Stimulated activated memory B cell treated with anti-CD40 and anti-IgM and Interleukin-4, amounts not matched to agents 10 μg/mL and 1 μg/mL and 100 μg/mL, for 72 hours (primary cell): ENCODE measurements at places on chromosomes 4 and X.

DNA sequence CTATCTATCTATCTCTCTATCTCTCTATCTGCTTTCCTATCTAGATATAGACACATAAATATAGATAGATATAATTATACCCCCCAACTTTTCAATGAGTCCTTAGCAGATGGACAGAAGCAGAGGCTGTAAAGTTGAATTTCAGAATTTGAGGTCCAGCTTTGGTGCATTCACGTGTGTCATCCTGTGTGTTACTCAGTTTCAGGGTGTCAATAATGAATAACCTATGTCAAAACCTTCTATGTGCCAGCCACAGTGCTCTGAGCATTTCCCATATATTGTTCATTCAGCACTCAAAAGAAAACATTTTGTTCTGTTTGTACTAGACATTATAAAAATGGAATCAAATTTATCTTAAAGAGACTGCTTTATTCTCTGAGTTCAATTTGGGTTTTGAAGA is 310.0 kb downstream of the ARHGAP24 start:
- peak overlapping the region; percentile 73 for H3K27ac ChIP-seq
- ATAC-seq, result no peak
- H3K4me3 ChIP-seq, result no peak overlapping the region
- no peaks in the 10 kb centered on the region for H3K27me3 ChIP-seq

DNA sequence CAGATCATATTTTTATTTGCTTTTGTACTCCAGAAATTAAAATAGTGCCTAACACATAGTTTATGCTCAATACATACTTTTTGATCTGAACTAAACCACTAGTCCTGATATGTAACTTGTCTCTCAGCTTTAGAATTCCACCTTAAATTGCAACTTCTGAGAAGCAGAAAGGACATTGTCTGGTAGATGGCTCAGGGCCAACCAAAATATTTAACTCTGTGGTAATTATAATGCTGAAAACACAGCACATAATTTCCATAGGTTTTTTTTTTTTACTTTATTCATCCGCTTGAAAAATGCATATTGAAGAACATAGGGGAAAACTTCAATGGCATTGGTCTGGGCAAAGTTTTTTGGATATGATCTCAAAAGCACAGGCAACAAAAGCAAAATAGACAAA is 59.3 kb downstream of the AREG start:
- H3K36me3 ChIP-seq, result no peaks in the 10 kb centered on the region
- peaks cover 12% of the 10 kb centered on the region for H3K4me1 ChIP-seq

DNA sequence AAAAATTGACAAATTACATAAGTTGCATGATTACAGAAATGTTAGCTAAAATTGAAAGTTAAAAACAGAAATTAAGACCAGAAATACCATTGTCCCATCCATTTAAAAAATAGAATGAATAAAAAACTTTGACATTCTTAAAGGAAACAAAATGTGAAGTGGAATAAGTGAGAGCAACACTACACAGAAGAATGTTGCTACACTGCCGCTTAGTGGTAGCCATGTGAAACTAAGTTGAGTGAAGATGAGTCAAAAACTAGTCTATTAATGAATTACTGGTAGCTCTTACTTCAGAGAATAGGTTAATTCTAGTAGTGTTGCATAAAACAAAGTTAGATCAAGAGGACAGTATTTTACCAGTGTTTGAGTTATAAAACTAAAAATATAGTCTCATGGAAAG is 571.0 kb upstream of the KLHL4 start:
- no peak overlapping the region for H3K4me3 ChIP-seq
- no peaks in the 10 kb centered on the region for H3K4me1 ChIP-seq
- no peaks in the 10 kb centered on the region for H3K36me3 ChIP-seq

- peaks cover 5% of the 10 kb centered on the region for H3K4me1 ChIP-seq
- no peak for ATAC-seq
- no peak overlapping the region for H3K27ac ChIP-seq
- no peaks in the 10 kb centered on the region for H3K36me3 ChIP-seq
- peaks cover 10% of the 10 kb centered on the region for H3K27me3 ChIP-seq
- H3K4me3 ChIP-seq, result no peak overlapping the region
These were observed 103.4 kb downstream of the MFAP3L start for GRCh38 chr4:169922632-169923276.

- peaks cover 12% of the 10 kb centered on the region for H3K36me3 ChIP-seq
- H3K4me3 ChIP-seq, result no peak overlapping the region
- ATAC-seq, result no peak
These were observed 12.2 kb downstream of the SRD5A3 start for GRCh38 chr4:55358246-55358645.

GRCh38 chr4:10207116-10207515 is 90.5 kb upstream of the WDR1 start:
- H3K27me3 ChIP-seq, result peaks cover 12% of the 10 kb centered on the region
- no peaks in the 10 kb centered on the region for H3K4me1 ChIP-seq
- no peak overlapping the region for H3K4me3 ChIP-seq
- H3K27ac ChIP-seq, result no peak overlapping the region

- no peak overlapping the region for H3K4me3 ChIP-seq
- no peaks in the 10 kb centered on the region for H3K27me3 ChIP-seq
- H3K36me3 ChIP-seq, result no peaks in the 10 kb centered on the region
These were observed 38.1 kb downstream of the PNPLA4 start for GRCh38 chrX:7889135-7889534.

DNA sequence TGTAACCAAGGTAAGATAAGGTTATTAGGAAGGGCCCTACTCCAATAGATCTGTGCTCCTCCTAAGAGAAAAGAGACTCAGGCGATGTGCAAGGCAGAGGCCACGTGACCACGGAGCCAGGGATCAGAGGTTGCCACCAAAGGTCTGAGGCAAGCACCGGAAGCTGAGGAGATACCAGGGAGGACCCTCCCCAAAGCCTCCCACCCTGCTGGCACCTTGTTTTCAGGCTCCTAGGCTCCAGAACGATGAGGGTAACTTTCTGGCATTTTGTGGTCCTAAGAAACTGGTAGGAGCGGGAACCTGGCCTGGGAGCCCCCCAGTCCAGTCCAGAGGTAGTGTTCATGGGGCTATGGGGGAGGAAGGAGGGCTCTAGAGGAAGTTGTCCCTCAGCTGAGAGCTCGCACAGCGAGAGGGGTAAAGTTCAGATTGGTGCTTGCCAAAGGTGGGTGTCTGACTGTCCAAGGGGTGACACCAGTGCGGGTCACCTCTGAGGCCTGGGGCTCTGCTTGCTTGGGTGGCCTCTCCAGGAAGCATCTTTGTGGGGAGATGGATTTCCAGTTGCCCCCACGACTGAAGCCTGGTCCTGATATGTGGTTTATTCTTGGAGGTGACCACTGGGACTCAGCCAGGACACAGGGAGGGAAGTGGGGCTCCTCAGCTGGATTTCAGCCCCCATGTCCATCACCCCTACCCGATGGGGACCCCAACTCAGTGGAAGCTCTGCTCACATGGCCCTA is 7.5 kb upstream of the LETM1 start:
- no peak overlapping the region for H3K27ac ChIP-seq
- no peak overlapping the region for H3K4me3 ChIP-seq
- H3K27me3 ChIP-seq, result peaks cover 20% of the 10 kb centered on the region
- H3K36me3 ChIP-seq, result no peaks in the 10 kb centered on the region
- no peak for ATAC-seq

- peaks cover 61% of the 10 kb centered on the region for H3K36me3 ChIP-seq
- H3K27ac ChIP-seq, result peak overlapping the region; percentile 83
- ATAC-seq, result peak; percentile 87
- H3K27me3 ChIP-seq, result no peaks in the 10 kb centered on the region
- peaks cover 54% of the 10 kb centered on the region for H3K4me1 ChIP-seq
These were observed 19.7 kb downstream of the MAEA start for GRCh38 chr4:1309261-1310010.

DNA sequence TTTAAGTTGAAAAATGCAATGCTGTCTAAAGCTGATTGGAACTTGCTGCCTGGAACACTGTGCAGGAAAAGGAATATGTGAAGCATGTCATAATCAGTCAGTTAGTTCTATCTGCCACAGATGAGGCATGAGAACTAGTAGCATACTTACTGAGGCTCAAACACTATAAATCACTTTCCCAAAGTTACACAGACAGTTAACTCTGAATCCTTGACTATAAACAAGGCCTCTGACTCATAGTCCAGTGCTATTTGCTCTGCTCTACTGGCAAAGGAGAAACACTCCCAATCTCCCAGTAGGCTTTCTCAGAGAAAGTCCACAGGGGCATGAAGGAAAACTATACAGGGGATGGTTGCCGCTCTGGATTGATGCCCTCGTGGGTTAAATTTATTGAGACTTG is 2078.4 kb upstream of the TENM3 start:
- H3K27ac ChIP-seq, result no peak overlapping the region
- H3K36me3 ChIP-seq, result no peaks in the 10 kb centered on the region
- no peak overlapping the region for H3K4me3 ChIP-seq

DNA sequence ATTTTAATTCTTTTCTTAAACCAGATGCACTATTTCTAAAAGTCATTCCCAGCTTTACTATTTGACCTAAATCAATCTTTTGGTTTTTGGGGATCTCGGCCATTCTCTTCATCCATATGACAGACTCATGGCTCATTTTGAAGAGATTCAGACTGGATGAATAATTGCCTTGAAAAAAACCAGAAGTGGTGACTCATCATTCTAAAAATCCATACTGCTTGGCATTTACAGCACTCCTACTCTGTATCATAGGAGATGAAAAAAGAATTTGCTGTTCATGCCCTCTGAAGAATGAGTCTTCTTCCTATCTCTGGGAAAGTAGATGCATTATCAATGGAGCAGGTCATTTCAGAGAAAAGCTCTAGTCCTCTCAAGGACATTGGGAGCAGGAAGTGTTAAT is 220.5 kb upstream of the RPS6KA3 start:
- H3K27me3 ChIP-seq, result no peaks in the 10 kb centered on the region
- no peaks in the 10 kb centered on the region for H3K4me1 ChIP-seq
- H3K4me3 ChIP-seq, result no peak overlapping the region
- ATAC-seq, result no peak
- H3K27ac ChIP-seq, result no peak overlapping the region

DNA sequence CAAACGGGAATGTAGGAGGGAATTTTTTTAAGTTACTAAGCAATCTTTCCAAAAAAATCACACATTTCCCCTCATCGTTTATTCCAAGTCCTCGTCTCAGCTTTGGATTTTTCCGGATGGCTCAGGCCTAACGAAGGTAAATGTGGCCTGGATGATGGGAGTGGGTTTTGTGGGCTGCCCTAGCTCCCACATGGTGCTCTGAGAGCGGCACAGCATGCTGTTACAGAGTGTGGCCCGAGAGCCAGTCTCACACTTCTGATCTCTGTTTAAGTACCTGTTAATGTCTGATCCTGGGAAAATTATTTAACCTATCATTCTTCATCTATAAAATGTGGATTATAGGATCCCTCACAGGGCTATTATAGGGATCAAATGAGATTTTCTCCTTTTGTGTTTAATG is 38.2 kb upstream of the ADAM29 start:
- H3K36me3 ChIP-seq, result no peaks in the 10 kb centered on the region

DNA sequence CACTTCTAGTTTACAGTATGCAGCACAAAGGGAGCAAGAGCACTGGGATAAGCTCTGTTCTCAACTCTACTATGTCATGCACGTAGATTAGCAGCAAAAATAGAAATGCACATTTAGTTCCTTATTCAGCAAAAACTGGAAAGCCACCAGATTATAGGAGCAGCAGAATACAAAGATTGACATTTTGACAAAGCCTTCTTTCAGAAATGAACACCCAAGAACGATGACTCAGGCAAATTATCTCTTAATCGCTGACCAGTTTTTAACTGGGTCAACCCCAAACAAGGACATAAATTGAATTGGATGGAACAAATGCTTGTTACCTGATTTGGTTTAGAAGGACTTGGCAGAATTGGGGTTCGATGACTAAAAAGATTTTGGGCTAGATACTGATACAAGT is 775.3 kb upstream of the HS3ST1 start:
- no peaks in the 10 kb centered on the region for H3K27me3 ChIP-seq
- H3K4me3 ChIP-seq, result no peak overlapping the region
- no peaks in the 10 kb centered on the region for H3K36me3 ChIP-seq
- no peak overlapping the region for H3K27ac ChIP-seq

DNA sequence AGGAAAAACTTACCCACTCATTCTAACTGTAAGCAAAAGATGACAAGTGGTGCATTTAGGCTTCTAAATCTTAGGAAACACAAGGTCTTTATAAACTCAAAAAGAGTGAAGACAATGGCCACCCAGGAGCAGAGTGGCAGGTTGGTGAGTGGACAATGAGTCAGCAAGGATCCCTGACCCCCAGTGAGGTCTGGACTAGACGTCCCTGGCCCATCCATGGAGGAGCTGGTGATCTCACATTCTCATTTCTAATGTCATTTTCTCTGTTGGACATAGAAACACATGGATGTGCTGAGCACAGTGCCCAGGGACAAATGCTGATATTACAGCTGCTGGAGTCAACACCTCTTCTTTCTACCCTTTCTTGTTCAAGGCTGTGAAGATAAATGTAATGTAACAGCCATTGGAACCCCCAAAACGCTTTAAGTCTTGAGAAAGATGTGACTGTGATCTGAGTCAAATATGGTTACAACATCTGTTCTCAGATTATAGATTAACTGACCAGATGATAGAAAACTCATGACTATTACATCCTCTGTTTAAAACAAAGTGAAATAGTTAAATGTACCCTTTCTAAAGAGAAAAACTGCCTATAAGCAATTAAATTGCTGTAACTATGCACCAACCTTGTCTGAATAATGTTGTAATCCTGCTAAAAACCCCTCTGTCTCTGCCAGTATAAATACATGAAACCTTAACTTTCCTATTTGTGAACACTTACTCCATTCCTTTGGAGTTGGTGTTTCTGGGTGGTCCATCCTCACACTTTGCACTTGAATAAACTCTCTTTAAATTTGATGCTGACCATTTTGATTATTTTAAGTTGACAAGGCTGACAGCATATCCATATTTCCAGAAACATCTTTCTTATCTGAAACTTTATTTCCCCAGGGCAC is 92.7 kb downstream of the USP46 start:
- H3K36me3 ChIP-seq, result no peaks in the 10 kb centered on the region
- no peaks in the 10 kb centered on the region for H3K4me1 ChIP-seq
- no peak for ATAC-seq

DNA sequence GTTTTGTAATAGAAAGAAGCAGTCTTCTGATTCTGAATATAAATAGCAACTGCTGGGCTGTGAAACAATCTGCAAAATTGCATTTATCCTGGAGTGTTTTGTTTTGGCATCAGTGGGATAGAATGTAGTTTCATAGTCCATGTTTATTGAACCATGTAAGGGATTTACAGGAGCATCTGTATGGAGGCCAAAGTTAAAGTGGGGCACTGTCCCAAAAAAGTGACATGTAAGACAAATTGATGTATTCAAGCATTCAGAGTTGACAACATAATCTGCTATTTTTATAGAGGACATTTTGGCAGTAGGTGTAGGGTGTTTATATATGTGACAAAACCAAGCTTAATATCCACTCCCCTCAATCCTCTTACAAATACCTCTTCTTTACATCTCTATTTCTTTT is 200.5 kb upstream of the ANK2 start:
- ATAC-seq, result no peak
- H3K36me3 ChIP-seq, result no peaks in the 10 kb centered on the region
- no peaks in the 10 kb centered on the region for H3K27me3 ChIP-seq
- H3K27ac ChIP-seq, result no peak overlapping the region

DNA sequence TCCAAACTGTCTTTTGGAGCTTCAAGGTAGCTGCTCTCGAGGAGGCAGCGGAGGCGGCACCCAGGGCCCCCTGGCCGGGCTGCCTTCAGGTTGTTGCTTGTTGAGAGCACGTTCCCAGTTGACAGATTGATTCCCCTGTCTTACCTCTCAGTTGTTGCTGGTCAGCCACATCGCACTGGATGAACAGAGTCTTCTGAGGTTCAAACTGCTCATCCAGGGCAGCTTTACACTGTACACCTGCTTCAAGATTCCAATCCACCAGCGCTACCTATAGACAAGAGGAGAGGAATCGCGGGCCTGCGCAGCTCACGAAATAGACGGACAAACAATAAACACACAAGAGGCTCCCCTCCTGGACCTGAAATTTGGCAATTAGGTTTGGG is 497 bp downstream of the HPGD start:
- H3K36me3 ChIP-seq, result no peaks in the 10 kb centered on the region
- H3K4me1 ChIP-seq, result peaks cover 14% of the 10 kb centered on the region
- H3K27ac ChIP-seq, result no peak overlapping the region
- H3K27me3 ChIP-seq, result peaks cover 57% of the 10 kb centered on the region
- H3K4me3 ChIP-seq, result peak overlapping the region; percentile 78
- ATAC-seq, result peak; percentile 25
